ENCODE measurements at places on chromosomes 2 and 18. TPM values are rescaled to one million over a fixed set of nuclear protein-coding genes. Genes with fewer than 3 reads are reported as not detected.

DNA sequence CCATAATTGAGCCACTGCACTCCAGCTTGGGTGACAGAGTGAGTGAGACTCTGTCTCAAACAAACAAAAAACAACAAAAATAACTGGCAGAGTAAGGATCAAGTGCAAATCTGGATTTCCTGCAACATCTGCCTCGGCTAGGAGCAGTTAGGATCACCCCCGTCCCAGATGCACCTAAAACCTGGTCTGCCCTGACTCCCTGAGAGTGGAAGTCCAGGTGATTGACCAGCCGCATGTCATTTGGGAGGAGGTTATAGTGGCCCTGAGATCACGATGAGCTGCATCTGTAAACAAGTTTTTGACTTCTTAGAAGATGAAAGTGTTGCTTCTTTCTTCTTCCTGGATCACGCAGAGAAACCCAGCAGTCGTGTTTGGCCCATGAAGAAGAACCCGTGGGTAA lies 5.0 kb upstream of the ESPNL start:
- H3K27ac ChIP-seq, result no peak overlapping the region
- H3K4me3 ChIP-seq, result no peak overlapping the region
- H3K4me1 ChIP-seq, result peaks cover 12% of the 10 kb centered on the region
- H3K27me3 ChIP-seq, result no peaks in the 10 kb centered on the region

- peaks cover 18% of the 10 kb centered on the region for H3K4me1 ChIP-seq
- no peaks in the 10 kb centered on the region for H3K27me3 ChIP-seq
- no peak for DNase-seq
- no peak overlapping the region for H3K27ac ChIP-seq
- H3K36me3 ChIP-seq, result peaks cover 7% of the 10 kb centered on the region
These were observed 105.3 kb downstream of the GLI2 start for GRCh38 chr2:120840795-120841487.

DNA sequence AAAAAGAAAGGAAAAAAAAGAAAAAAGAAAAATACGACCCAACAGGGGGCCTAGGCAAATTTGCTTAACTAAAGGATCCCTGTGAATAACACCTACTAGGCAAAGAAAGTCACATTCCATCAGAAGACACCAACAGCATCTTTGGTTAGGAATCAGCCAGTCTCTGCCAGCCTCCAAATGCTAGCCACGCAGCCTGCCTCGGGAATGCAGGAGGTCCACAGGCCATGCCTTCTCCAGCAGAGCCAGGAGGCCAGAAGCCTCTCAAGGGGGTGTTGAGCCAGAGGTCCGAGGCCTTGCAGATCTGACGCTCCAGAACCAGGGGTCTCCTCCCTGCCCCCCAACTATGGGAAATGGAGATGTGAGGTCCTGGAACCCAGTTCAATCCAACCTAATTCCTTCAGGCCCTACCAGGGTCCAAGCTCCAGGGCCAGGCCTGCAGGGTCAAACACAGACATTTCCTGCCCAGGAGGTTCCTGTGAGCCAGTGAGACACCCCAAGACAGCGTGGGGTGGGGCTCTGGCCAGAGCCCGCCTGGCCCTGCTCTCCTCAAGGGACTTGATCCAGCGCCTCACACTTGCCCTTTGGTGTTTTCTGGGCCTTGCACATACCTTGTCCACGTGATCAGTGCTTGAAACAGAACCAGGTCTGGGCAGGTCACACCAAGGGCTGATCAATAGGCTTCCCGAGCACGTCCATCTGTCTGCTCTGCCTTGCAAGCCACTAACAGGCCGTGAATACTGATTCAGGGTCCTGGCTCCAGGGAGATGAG lies 289.6 kb upstream of the ID2 start:
- peaks cover 10% of the 10 kb centered on the region for H3K4me1 ChIP-seq
- no peaks in the 10 kb centered on the region for H3K27me3 ChIP-seq
- DNase-seq, result no peak
- H3K36me3 ChIP-seq, result no peaks in the 10 kb centered on the region
- H3K4me3 ChIP-seq, result no peak overlapping the region
- no peak overlapping the region for H3K27ac ChIP-seq

Gene ECEL1
- 7.8 TPM for total RNA-seq

DNA sequence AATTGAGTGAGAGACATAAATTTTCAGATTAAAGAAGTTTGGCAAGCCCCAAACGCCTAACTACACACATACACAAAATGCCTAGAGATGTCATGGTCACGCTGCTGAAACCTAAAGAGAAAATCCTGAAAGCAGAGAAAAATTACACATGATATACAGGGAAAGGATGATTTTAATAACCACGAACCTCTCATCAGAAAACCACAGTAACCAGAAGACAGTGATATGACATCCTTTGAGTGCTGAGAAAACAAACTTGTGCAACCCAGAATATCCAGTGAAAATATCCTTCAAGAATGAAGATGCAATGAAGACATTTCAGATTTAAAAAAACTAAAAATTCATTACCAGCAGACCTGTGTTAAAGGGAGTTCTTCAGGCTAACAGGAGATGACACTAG lies 122.4 kb upstream of the LMAN1 start:
- no peak overlapping the region for H3K27ac ChIP-seq
- H3K4me3 ChIP-seq, result no peak overlapping the region
- H3K4me1 ChIP-seq, result peaks cover 35% of the 10 kb centered on the region
- no peaks in the 10 kb centered on the region for H3K36me3 ChIP-seq

Gene GCG
- 4,649 TPM for total RNA-seq
